Kidney glomerular epithelial cell (primary cell): ENCODE measurements at places on chromosomes 2 and 18.

DNA sequence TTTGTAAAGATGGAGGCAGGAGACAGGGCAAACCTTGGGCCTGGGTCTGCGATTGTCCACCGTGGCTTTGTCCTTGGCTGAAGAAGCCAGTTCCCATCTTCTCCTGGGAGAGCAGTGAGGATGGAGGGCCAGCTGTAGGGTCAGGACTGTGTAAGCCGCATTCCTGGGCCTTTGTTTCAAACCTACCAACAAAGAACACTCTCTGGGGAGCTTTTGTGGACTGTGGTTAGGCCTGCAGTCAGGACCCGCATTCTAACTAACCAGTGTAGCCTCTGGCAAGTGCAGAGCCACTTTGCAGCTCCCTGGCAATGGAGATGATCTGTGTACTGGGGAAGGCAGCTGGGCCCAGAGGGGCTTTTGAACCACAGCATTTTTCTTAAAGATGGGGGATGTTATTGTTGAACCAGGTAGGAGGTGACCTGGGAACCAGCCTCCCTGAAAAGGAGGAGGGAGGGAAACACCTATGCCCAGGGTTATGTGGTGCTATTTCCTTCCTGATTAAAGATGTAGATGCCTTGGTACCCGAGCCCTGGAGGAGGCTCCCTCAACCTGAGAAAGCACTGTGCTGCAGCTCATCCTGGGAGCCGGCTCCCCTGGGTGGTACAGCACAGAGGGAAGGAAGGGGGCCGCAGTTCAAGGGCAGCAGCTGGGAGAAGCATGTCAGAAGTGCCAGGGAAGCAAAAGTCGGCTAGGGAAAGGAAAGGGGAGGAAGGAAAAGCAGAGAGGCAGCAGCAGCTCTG, 12.7 kb upstream of the SMAD4 start:
- DNase-seq: no peak

DNA sequence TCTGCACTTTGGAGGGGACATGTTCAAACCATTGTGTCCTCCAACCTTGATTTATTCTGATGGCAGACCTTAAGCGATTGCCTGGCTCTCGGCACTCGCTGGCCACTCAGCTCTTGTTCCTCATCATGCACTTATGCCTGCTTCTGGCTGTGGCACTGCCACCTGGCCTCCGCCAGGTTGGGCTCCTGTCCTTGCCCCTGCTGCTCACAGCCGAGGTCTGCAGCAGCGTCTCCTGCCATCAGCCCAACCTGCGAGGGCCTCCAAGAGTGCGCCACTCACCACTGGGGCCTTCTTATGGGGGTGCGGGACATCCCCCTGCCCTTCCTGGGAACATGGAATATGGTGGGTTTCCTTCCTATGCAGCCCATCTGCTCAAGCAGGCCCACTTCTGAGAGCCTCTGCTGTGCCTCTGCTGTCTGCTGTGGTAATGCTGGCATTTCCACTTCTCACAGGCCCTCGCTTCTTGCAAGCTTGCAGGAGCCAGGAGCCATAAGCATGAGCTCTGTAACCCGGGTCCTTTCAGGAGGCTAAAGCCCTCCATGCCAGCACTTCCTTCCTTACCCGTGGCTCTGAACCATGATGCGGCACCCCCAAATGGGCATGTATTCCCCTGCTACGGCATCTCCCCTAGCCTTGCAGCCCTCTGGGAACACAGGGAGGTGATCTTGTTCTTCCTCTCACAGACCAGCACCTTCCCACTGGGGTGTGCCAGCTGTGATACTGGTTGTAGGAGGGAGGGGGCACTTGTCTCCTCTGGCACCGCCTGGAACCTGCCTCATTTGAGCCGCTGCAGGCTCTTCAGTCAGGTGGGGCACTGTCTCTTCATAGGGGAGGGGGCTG, 58.6 kb upstream of the HS6ST1 start:
- no peak for DNase-seq

DNA sequence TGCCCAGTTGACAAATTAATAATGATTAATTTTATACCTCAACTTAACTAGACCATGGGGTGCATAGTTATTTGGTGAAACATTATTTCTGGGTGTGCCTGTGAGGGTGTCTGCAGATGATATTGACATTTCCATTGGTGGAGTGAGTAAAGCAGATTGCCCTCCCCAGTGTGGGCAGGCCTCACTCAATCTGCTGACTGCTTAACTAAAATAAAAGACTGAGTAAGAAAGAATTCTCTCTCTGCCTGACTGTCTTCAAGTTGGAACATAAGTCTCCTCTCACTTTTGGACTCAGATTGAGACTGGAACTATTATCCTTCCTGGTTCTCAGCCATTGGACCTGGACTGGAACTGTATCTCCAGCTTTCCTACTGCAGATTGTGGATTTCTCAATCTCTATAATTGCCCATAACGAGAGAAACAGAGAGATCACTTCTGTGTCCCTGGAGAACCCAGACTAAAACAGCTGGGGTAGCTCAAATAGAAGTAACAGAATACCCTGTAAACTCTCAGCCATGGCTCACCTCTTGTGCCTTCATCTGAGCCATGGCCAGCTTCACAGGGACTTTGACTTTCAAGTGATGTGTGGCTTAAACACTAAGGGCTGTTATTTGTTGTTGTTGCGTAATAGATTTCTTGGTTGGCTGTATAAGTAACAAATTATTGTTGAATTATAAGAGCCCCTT, 575.3 kb upstream of the RAB6C start:
- no peak for DNase-seq

- no peak for DNase-seq
Measured at GRCh38 chr2:187879491-187879890, 325.3 kb upstream of the TFPI start.

DNA sequence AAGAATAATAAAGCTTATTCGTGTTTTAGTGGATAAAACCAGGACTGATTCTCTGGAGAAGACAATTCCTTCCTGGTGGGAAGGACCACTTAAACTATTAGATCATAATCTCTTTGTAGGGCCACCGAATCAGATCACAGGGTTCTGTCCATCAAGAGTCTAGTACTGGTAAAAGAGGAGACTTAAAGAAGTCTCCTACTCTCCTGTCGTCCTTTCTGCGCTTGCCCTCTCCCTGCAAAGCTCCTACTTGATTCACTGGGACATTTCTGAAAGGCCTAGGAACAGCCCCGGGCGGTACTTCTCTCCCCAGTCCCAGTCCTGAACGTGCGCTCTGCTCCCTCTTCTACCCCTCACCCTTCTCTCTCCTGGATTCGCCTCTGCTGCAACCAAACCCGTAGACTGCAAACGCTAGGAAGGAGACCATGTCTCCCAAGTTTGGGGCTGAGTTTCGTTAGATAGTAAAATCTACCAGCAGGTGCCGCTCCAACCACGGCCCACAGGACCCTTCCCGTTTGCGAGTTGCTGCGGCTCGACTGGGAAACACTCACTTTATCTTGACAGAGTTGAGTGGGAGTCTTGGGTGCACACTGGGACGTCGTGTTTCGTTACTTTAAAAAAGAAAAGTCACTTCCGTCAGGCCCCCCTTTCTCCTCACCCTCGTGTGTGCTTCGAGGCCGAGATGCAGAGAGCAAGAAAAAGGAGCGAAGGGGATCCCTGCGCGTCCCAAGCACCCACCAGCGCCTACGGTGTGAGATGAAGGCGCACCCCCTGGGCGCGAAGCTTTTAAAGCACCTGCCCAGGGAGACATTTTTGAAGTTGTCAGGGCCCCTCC, 923 bp downstream of the FIGLA start:
- peak; percentile 24 for DNase-seq

DNA sequence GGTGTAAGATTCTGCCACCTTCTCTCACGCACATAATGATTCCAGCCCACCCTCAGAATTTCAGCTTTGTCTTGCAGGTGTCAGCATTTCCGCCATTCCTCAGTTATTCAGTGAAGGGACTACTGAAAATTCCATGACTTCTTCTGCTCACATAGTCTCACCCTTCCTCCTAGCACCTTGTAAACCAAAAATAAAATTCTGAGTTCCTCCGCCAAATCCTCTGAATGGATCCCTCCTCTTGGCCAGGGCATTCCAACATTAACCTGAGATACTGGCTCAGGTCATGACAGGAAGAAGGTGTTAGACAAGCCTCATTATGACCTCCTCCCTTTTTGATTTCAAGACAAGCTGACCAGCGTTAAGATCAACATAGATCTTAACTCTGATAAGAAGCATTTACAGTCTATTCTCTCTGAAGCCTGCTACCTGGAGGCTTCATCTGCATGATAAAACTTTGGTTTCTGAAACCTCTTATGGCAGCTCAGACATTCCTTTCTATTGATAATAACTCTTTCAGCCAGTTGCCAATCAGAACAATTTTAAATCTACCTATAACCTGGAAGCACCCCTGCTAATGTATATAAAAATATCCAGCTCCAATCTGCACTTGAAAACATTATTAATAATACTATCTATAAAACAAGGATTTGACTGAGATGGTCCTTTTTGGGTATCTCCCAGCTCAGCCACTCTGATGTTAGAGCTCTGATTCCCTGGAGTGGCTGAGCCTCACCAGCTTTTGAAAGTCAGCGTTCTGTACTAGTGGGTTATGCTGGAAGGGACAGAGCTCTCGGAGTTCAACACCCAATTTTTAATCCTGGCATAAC, 136.4 kb upstream of the APCDD1 start:
- no peak for DNase-seq

- peak; percentile 60 for DNase-seq
Measured at GRCh38 chr2:69770193-69770702, 28.3 kb downstream of the ANXA4 start.
